AG08395 (cell line): ENCODE measurements at places on chromosomes 11 and 22.
A peak's percentile ranks its signal among the peaks of the same experiment; 100 is the strongest.

DNA sequence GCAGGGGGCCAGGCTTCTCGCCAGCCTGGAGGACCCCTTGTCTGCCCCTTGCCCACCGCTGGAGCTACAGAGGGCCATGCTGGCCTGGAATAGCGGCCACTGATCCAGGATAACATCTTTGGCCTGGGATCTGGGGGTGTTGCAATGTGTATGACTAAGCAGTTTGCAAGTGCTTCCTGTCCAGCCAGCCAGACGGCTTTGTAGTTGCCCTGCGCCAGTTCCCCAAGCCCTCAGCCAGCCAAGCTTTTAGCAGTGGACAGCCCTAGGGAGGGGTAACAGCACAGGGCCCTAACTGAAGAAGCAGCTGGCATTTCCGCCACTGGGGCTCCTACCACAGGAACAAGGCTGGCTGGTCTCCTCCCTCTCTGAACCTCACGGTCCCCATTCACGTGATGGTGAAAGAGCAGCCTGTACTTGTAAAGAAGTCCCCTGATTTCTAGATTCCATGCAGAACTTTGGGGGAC, 32.1 kb downstream of the UQCR10 start:
- DNase-seq = peak; percentile 98

DNA sequence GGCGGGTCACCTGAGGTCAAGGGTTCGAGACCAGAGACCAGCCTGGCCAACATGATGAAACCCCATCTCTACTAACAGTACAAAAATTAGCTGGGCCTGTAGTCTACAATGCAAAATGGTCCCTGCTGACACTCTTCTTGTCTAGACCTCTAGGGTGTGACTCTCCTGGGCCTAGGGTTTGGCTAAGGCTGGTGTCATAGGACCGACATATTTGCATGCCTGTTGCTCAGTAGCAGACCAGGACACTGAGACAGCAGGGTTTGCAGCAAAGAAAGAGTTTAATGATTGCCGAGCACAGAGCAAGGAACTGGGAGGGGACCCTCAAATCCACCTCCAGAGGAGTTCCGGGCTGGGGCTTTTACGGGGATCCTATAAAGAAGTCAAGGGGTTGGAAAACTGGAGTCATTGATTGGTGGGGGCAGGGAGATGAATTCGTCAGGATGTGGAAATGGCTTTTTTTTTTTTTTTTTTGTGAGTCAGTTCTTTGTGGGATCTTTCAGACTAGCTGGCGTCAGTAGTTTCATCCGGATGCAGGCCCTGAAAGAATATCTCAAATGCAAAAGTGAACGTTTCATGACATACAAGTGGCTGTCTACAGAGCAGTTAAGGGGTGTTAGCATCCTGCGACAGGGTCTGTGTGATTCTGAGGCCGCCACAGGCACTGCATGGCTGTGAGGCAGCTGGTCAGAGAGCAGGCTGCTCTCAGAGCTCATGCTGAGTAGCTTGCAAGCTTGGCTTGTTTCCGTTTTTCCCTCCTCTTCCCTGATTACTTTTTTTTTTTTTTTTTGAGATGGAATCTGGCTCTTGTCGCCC, 27.2 kb upstream of the A4GALT start:
- DNase-seq = peak; percentile 64

DNA sequence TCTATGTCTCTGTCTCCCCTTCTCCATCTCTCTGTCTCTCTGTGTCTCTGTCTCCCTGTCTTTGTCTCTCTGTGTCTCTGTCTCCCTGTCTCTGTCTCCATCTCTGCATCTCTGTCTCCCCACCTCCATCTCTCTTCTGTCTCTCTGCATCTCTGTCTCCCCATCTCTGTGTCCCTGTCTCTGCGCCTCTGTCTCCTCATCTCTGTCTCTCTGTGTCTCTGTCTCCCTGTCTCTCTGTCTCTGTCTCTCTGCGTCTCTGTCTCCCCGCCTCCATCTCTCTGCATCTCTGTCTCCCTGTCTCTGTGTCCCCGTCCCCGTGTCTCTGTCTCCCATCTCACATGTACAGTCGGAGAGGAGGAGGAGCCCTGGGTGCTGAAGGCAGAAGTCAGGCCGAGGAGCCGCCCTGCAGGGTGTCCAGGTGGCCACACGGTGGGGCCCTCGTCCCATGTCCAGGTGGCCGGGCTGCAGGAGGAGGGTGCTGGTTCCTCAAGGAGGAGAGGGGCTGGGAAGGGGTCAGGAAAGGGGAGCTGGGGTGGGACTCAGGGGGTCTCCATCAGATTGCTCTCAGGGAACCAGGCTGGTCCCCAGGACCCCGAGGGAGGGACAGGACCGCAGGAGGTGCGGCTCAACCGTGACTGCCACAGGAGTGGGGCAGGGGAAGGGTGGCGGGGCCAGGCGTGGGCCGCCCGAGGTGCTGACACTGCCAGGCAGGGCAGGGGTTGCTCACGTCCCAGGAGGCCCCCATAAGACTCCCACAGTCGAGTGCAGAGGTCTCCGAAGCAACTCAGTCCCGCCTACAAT, 25.6 kb upstream of the TH start:
- DNase-seq = peak; percentile 83

GRCh38 chr11:108497317-108498045, 703 bp downstream of the POGLUT3 start:
- peak; percentile 96 for DNase-seq

DNA sequence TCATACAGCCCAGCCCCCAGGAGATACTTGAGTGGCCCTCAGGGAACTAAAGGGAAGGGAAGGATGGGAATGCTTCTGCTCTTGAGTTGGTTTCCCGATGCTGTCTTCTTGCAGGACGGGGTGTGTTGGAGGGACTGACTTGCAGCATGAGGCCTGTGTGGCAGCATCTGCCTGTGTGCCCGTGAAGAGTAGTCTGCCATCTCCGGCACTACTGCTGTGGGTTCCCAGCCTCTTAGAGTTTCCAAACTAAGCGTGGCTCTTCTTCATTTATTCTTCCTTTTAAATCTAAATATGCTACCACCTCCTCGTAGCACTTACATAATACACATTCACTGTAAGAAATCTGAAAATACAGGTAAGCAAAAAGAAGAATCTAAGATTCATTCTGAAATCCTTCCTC, 12.8 kb downstream of the EXT2 start:
- DNase-seq = no peak

DNA sequence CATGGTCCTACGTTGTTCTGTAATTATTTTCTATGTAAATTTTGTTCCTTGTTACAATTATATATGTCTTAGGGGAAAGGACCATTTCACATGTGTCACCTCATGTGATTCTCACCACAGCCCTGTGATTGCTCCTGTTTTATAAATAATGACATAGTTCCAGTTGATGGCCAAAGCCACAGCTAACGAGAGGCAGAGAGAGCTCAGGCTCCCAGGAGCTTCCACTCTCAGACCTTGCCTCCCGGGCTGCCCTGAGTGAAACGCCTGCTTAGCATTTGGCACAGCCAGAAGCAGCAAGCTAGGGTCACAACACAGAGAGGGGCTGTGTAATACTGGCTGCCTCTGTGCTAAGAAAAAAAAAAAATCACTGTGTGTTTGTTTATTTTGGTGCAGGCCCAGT, 5.9 kb downstream of the TMEM121B start:
- no peak for DNase-seq

GRCh38 chr11:82871646-82872045, 28.6 kb downstream of the PRCP start:
- DNase-seq = peak; percentile 8

GRCh38 chr11:16365581-16366228, 9.4 kb upstream of the SOX6 start:
- no peak for DNase-seq

- no peak for DNase-seq
These were observed 10.7 kb upstream of the PEX26 start for GRCh38 chr22:18067121-18067520.

GRCh38 chr11:95092549-95093324, 3.1 kb downstream of the ENDOD1 start:
- peak; percentile 56 for DNase-seq

DNA sequence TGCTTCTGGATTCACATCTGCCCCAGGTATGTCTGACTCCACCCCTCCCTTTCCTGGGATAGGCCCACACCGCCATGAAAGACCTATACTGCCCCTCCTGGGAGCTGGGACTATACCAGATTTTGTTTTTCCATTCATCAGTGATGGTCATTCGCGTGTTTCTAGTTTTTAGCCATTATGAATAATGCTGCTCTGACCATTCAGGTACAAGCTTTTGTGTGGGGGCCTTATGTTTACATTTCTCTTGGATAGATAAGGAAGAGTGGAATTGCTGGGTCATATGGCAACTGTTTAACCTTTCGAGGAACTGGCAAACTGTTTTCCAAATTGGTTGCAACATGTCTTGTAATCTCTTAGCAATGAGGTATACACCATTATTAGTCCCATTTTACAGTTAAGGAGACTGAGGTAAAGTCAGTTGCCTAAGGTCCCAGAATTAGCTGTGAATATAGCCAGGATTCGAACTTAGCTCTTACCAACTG, 1.2 kb upstream of the TBC1D10A start:
- DNase-seq = no peak

DNA sequence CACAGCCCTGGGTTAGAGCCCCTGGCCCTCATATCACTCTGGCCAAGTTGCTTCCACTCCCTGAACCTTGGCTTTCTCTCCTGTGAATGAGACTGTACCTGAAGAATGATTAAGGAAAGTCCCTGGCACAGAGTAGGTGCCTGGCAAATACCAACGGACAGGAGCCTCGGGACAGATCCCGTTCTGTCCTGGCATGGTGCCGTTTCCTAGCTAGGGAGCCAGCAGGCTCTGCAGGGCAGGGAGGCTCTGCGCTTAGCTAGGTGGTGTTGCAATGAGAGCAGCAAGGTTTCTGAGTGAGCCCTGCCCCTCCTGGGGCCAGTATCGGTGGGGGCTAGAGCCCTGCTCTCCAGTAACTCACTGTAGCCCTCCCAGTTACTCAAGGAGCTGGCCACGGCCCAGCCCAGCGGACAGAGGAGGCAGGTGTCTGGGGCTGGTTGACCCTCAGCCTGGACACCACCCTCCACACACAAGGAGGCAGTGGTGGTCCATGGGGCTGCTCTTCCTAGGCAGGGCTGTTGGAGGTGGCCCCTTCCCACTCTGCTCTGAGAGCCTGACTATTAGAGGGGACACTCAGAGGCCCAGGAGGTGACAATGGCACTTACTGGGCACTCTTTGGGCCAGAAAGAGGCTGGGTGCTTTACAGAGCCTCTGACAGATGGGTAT, 74.4 kb downstream of the NFAM1 start:
- no peak for DNase-seq

- DNase-seq = no peak
These were observed 8.2 kb downstream of the PDGFB start for GRCh38 chr22:39236321-39237317.

- DNase-seq = no peak
These were observed 2.9 kb upstream of the OR51V1 start for GRCh38 chr11:5203366-5203765.

DNA sequence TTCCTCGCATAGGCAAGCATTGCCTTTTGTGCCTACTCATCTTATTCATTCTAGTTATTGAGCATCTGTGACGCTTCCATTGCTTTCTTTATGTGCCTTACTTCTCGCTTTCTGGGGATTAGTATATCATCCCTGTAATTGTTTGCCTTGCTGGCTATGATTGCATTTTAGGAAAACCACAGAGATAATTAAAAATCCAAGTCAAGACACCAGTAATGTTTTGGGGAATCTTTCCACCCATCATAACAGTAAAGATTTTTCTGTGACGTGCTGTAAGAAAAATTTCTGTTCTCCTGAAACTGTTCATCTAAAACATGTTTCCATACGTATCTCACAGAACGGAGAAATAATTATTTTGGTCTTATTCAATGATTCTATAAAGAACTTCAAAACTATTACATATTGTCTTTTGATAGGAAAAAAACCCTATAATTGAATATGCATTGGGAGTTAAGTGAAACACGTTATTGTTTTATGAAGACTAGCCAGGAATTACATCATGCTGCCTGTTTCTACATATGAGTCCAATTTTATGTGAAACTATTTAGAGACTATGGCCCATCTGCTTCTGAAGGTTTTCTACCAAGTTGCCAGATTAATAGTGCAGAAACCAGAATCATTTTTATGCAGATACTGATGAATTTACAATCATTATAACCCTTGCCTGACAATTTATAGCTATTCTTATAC, 133.7 kb upstream of the FIBIN start:
- peak; percentile 8 for DNase-seq

- no peak for DNase-seq
These were observed 116.6 kb upstream of the THY1 start for GRCh38 chr11:119539583-119539982.

- no peak for DNase-seq
These were observed 426.4 kb downstream of the AASDHPPT start for GRCh38 chr11:106503901-106504300.

- DNase-seq = no peak
These were observed 261.3 kb upstream of the ANO5 start for GRCh38 chr11:21931436-21932101.

GRCh38 chr11:87425943-87426342, 388.2 kb downstream of the TMEM135 start:
- peak; percentile 71 for DNase-seq

- peak; percentile 74 for DNase-seq
These were observed 16.2 kb upstream of the ME3 start for GRCh38 chr11:86688398-86689179.

DNA sequence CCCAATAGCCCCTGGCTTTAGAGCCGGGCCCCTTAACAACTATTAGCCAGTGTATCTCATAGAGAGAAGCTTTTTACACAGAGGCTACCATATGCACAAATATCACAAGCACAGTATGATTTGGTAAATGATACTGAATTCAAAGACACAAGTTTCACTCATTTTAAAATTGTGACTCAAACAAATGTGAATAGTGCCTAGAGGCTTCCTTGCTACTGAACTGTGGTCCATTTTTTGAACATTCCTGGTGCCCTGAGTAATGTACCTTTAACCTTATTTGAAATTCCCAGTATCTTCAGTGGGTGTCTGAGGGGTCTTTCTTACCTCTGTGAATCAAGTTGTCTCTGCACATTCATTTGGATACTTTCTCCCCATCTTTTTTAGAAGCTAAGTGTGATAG, 156.2 kb downstream of the MAML2 start:
- no peak for DNase-seq

DNA sequence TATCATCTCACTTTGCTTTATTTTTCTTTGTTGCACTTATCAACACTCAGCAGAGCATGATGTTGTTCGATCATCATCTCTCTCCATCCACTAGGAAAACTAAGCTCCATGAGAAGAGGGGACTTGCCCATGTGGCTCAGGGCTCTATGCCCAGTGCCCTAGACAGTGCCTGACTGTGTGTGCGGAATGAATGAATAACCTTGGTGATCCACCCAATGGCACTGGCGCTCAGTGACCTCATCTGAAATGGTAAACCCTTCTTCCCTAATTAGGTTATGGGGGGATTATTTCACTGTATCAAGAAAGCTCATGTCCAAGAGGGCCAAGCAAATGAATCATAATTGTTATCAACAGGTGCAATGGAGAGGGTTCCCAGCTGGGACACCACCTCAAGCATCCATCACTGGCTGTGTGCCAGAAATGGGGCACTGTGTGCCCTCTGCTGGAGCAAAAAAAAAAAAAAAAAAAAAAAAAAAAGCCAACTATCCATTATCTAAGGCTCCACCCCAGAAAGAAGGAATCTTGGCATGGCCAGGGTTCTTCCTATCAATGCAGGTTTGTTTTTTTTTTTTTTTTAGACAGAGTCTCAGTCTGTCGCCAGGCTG, 172.6 kb downstream of the LARGE1 start:
- DNase-seq = no peak

- DNase-seq = no peak
These were observed 45.9 kb downstream of the ARHGAP32 start for GRCh38 chr11:129146191-129146590.

- no peak for DNase-seq
These were observed 5.6 kb downstream of the INPPL1 start for GRCh38 chr11:72229925-72230763.

- DNase-seq = no peak
These were observed 22.0 kb upstream of the ACER3 start for GRCh38 chr11:76838678-76839068.
